ENCODE measurements at places on chromosomes 2 and 18. TPM values are rescaled to one million over a fixed set of nuclear protein-coding genes. Genes with fewer than 3 reads are reported as not detected.

DNA sequence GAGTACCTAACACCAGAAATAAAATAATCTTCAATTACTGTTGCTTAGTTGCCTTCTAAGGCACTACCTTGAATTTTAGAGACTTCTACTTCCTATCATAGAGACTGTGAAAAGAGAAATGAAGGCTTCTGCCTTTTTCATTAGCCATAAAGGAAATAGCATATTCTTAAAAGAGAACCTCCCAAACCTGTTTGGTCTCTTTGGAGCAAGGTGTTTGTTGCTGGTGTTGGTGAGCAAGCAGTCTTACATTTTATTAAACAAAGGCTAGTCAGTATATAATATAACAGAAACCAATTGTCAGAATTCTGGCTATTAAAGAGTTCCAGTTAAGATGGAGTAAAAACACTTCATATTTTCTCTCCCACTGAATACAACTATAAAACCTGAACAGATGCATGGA, 116.4 kb downstream of the TAF4B start:
- DNase-seq: no peak

- DNase-seq: no peak
These were observed 78.5 kb downstream of the PPP1R1C start for GRCh38 chr2:182064019-182064778.

DNA sequence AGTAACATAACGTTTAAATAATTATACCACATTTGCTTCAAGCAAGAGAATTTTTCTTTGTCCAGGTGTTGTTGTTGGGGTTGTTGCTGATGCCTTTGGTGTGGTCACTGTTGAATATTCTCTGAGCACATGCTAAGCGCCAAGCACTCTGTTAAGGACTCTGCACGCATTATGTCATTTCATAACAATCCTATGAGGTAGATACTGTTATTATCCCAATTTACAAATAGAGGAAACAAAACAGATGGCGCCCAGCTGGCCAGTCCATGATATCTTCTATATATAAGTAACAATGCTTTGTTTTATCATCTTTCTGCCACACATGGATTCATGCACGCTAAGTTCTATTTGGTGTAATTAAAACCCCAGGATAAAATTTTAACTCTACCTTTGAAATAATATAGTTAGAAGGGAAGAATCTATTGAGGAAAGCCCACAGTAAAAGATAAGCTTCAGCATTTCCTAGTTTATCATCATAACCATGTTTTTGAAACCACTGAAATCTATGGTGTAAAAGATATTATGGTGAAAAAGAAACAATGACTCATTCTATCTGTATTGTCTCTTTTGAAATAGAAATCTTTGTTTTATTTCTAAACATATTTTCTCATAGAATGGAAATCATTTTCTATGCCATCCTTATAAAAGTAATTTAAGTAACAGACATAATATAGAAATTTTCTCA, 199.7 kb downstream of the PID1 start:
- DNase-seq: no peak

- no peak for DNase-seq
These were observed 26.9 kb upstream of the PPP1R1C start for GRCh38 chr2:181958726-181959125.

GRCh38 chr18:67043276-67043675, 439.4 kb upstream of the CDH19 start:
- DNase-seq: no peak

DNA sequence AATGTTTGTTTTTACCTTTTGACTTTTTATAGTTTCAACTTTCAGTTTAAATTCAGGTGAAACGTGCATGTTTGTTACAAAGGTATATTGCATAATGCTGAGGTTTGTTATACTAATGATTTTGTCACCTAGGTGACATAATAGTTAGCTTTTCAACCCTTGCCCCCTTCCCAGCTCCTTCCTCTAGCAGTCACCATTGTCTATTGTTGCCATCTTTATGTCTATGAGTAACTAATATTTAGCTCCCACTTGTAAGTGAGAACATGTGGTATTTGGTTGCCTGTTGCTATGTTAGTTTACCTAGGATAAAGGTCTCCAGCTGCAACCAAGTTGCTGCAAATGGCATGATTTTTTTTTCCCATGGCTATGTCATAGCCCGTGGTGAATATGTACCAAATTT, 322.3 kb upstream of the SETBP1 start:
- DNase-seq: no peak

BOLL gene
- not detected for total RNA-seq

GRCh38 chr2:137525641-137526190, 438.6 kb upstream of the HNMT start:
- DNase-seq: no peak

DNA sequence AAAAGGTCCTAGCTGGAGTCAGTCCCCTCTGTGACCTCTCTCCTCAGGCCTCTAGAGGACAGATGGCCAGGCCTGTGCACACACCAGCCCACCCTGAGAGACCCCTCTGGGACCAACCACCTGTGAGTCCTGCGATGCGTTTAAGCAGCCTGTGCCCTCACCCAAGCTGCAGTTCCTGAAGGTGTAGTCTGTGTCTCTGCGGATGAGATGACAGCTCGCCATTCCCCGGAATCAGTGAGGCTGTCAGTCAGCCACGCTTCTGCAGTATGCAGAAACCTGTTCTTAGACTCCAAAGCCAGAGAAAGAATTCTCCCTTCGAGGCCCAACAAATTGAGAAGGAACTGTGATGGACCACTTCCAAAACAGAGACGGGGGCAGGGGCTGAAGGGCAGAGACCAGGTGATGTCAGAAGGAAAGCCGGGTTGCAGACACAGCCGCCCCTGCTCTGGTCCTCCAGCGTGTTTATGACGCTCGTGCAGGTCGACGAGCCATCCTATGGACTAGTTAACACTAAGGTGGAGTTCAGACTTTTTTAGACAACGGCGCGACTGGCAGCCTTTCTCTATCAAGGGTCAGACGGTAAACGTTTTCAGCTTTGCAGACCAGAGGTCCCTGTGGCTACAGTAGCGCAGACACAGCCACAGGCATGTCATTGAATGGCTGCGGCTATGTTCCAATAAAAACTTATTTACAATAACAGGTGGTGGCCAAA, 10.2 kb downstream of the MTERF4 start:
- no peak for DNase-seq

DNA sequence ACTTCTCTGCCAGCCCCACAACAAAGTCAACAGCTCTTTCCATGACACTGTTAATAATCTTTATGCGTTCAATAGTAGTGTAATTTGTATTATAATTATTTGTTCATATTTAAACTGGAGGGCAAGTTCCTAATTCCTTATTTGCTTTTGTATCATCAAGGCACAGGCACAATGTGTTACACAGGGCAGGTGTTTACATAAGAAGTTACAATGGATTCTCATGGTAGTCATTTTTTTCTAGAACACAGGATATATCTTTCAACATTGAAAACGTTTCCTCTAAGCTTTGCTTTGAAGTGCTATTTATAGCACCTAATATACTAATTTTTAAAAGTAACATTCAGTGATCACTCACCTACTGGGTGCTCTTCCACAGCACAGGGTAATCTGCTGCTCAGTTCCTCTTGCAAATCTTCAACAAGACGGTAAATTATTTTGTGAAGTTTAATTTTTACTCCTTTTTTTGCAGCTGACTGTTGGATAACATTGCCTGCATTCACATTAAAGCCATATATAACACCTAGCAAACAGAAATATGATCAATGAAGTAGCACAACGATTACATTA, 7.3 kb downstream of the RPS27A start:
- DNase-seq: no peak

DNA sequence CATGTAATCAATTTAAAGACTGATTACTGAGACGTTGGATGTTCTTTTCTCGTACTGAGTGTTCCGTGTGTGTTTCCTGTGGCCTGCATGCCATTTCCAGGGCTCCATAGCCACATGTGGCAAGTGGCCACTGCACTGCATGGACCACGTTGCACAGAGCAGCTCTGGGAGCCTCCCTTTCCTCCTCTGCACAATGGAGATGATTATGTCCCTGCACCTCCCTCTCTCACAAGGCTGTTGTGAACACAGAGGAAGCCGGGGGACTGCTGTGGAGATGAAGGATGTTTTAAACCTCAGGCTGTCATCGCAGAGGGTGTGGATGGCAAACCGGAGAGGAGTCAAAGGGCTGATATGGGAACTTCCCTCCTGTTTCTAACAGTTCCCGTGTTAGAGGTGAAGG, 87.7 kb downstream of the TGOLN2 start:
- DNase-seq: no peak

DNA sequence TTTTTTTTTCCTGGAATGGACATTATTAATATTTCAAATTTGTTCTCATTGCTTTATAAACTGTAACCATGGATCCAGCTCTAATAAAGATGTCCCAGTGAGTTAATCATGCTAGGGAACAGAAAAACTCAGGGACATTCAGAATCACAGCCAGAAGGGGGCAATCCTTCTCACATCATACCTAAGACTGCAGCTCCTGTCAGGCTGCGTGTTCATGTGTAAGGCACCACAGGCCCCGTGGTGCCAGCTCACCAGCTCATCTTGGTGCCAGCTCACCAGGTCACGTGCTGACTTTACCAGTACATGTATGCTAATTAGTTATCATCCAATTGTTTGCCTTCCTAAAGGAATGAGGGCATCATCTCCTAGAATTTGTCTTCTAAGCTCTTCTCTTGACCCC, 84.7 kb upstream of the NEDD4L start:
- no peak for DNase-seq

- DNase-seq: no peak
These were observed 136.3 kb upstream of the SLC39A10 start for GRCh38 chr2:195520671-195521155.

DNA sequence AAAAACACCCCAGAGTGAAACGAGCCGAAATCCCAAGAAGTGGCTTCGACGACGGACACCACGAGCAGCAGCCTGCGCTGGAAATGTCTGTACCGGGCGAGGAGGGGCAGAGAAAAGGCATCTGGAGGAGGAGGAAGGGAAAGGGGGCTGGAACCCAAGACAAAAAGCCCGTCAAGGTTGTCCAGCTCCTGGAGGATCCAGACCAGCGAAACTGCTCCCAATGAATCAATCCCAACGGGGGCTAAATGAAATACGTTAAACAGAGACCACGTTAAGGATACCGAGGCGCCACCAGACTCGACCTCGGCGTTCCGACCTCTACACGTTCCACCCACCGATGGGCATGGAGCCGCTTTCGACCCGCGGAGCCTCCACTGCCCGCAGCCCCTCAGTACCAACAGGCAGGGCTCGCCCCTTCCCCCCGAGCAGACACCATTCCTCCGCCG, 400 bp downstream of the CCDC88A start:
- peak; percentile 17 for DNase-seq

ACTR2 gene
- total RNA-seq: 46.0 TPM

TRAPPC8 gene
- total RNA-seq: 43.3 TPM

QPCT gene
- 49.0 TPM for total RNA-seq

DNA sequence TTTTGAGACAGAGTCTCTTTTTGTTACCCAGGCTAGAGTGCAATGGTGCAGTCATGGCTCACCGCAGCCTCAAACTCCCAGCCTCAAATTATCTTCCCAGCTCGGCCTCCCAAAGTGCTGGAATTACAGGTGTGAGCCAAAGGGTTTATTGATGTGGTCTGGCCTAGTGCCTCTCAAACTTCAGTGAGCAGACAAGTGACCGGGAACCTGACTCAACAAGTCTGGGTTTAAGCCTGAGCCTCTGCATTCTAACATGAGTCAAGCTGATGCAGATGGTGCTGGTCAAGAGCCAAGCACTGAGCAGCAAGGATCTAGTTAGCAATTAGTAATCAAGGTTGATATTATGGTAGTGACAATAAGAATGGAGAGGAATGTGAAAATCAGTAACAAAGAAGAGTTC, 21.3 kb downstream of the CDK15 start:
- DNase-seq: no peak

DNA sequence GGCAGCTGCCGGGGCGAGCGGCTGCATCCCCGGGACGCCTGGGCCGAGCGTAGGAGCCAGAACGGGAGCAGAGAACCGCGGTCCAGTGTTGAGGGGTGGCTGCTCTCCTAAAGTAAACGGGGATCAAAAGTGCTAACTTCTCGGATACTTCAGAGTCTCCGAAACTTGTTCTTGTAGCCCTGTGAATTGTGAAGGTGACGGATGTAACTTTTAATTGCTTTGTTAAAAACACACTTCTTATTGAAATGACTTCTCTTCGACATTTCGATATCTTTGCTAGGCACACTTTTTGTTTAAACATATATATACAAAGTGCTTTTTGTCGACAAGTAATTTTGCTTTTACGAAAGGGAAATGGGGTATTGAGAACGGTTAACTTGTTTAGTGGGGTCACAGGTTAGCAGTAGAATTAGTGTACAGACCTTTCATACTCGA, 540 bp downstream of the ATP9B start:
- no peak for DNase-seq

- DNase-seq: no peak
These were observed 45.6 kb downstream of the ZRANB3 start for GRCh38 chr2:135485441-135485840.

UGT1A8 gene
- not detected for total RNA-seq

DNA sequence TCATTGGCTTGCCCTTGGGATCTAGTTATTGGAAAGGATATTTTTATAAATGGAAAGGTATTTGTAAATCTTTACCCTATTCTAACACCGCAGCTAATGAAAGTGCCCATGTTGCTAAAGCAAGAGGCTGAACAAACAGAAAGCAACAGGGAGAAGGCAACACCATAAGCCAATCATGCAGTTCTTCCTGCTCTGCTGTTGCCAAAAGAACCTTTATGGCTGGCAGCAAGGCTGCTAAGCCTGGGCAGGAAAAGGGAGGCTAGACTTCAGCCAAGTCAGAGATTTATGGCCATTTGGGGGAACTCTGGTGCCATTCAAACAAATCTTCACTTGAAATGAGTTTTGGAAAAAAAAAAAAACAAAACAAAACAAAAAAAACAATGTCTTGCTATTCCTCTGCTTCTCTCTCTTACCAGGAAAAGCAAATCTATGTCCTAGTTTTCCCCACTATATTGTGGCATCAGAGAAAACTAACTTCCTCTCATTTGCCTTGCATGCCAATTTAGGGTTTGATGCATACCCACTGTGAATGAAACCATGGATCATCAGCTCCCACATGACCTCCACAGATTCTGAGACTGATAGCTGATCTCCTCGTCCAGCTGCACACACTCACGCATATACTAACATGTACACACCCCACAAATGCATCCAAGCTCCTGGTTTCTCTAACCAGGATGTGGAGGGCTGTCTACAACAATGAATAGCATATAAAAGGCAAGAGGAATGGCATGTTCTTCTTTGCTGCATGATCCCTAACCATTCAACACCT, 179.3 kb downstream of the C1D start:
- DNase-seq: no peak

DNA sequence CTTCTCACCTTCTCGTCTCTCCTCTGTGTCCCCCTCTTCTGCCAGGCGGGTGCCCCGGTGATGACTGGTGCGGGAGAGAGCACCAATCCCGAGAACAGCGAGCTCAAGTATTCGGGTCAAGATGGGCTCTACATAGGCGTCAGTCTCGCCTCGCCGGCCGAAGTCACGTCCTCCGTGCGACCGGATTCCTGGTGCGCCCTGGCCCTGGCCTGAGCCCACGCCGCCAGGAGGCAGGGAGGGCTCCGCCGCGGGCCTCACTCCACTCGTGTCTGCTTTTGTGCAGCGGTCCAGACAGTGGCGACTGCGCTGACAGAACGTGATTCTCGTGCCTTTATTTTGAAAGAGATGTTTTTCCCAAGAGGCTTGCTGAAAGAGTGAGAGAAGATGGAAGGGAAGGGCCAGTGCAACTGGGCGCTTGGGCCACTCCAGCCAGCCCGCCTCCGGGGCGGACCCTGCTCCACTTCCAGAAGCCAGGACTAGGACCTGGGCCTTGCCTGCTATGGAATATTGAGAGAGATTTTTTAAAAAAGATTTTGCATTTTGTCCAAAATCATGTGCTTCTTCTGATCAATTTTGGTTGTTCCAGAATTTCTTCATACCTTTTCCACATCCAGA, 31.3 kb downstream of the GATA6 start:
- DNase-seq: no peak

Measured in lower leg skin (tissue), 4 donors.